ENCODE measurements at places on chromosomes 16 and 17.

DNA sequence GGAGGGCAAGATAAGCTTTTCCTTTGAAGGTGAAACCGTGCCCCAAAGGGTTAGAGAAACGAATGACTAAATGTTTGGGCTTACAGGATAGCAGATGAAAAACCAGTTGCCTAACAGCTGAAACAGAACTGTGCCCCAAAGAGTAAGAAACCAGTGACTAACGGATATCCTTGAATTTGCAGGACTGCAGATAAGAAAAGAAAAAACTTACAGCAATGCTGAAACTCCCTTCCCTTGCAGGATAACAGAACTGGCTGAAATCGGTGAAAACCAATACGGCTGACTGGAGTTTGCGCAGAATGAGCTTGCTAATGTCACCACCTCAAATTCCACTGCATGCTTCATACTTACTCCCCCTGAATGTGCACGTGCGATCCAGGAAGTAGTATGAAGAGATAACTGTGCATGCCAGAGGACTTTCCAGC lies 175.2 kb upstream of the NLRP1 start:
- no peak for DNase-seq

- DNase-seq, result peak; percentile 63
These were observed 63.5 kb downstream of the CRISPLD2 start for GRCh38 chr16:84883301-84883700.

GRCh38 chr16:13061691-13062090 lies 160.3 kb downstream of the SHISA9 start:
- no peak for DNase-seq

DNA sequence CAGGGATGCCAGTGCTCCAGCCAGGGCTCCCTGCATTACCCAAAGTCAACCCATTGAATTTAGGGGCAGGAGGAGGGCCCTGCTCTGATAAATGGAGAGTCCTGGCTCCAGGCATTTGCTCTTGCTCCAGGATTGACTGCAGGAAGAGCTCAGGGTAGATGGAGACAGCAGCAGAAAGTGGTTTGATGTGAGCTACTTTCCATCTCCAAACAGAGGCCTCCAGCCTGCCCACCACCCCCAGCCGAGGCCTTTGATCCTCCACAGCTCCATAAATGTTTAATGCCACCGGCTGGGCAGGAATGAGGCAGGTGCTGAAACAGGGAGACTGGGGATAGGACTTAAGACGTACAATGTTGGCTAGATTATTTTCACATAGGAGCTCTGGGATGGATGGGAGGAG lies 4.3 kb upstream of the SEZ6 start:
- no peak for DNase-seq

GRCh38 chr17:29838961-29839360 lies 91.1 kb downstream of the SSH2 start:
- DNase-seq, result no peak
